ENCODE measurements at places on chromosomes 5 and 9.

DNA sequence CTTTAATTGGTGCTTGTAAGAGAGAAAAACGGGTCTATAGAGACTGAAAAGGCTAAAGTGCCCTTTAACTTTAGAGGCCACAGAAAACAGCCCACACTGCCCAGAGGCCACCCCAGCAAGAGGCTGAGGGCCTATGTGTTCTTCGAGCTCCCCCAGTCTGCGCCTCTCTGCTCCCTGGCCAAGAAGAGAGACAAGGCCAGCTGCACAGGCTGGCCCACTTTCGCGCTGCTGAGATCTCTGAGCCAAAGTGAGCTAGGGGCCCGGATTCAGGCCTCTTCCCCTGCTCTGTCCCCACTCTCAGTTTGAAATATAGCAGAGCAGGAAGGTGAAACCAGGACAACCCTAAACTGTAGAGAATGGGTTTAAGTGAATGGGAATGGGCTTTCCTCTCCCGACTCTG, 132.0 kb upstream of the TRIM32 start:
- DNase-seq = no peak

- DNase-seq = no peak
Measured at GRCh38 chr5:41526699-41527098, 16.3 kb upstream of the PLCXD3 start.

- no peak for DNase-seq
Measured at GRCh38 chr9:111900151-111900857, 3.7 kb downstream of the UGCG start.

DNA sequence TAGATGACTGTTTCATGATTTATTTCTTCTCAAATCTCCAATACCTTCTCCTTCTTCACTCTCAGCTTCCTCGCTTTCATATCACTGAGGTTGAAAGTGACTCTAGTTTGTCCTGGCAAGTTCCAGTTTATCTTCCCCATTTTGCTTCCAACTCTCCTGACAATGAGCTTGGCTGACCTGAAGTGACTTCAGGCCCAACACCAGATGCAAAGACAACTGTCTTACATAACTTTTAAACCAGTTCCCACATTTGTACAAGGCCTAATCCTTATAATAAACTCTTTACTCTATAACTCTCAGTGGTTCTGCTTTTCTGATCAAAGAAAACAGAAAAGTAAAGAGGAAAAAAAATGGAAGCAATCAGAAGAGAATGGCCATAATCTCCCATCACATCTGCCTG, 22.0 kb downstream of the GNG10 start:
- no peak for DNase-seq

DNA sequence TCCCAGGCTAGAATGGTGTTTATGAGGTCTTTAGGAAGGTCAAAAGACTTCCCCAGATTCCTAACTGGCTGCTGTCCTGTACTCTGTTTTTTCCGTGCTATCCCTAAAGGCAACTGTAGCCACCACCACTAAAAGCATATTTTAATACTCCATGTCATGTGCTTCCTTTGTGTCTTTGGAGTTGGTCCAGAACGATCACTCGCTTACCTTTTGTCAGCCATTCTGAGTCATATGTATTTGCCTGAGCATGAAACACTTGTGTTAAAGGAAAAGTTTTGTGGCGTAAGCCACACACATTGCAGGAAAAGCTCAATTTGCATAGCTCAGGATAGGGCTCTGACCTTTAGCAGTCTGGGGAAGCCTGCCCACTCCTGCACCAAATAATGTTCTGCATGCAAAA, 299.6 kb downstream of the NTRK2 start:
- DNase-seq = no peak

DNA sequence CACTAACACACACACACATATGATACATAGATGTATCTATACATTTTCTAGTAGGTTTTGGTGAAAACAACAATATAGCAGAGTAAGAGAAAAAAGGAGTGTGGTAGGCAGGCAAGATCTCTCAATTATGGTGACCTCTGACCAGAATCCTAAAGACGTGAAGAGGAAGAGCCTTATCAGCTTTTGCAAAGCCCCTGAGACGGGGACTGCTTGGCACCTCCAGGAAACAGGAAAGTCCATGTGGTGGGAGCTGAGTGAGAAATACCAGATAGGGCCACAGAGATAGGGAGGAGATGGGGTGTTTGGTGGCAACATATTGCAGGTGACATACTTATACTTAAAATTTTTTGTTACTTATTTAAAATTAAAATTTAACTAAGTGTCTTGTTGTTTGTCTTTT, 39.9 kb upstream of the CTXN3 start:
- DNase-seq = no peak

GRCh38 chr5:157855404-157855994, 3.4 kb downstream of the CLINT1 start:
- peak; percentile 7 for DNase-seq

DNA sequence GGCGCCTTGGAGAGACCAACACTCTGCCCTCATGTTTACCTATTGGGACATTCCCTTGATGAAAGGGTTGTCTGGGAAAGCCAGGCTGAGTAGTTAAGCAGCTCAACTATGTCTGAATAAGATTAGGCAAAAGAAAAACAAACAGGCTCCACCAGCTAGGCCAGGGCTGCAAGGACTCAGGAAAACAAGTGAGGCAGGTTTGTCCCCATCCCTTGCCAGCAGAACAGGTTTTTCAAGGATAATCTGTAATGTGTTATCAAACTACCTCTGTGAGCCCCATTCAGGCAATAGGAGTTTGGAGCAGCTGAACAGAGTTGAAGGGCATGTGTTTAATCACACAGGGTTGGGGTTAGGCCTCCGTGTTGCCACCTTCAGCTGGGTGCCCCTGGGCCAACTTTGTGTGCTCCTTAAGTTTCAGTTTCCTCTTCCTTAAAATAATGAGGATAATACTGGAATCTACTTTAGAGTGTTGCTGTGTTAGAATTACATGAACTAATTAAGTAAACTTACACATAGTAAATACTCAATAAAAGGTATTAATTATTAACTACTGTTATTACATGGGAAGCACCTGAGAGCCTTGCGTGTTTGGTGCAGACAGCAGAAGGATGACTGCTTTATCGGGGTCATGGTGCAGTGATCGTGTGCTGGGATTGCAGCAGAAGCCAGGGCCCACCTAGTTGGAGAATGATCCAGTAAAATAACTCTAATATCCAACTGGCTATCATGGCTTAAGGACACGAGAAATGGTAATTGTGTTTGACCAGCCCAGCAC, 72.1 kb upstream of the ATP10B start:
- no peak for DNase-seq

GRCh38 chr5:68343421-68343826, 127.9 kb downstream of the PIK3R1 start:
- DNase-seq = no peak

DNA sequence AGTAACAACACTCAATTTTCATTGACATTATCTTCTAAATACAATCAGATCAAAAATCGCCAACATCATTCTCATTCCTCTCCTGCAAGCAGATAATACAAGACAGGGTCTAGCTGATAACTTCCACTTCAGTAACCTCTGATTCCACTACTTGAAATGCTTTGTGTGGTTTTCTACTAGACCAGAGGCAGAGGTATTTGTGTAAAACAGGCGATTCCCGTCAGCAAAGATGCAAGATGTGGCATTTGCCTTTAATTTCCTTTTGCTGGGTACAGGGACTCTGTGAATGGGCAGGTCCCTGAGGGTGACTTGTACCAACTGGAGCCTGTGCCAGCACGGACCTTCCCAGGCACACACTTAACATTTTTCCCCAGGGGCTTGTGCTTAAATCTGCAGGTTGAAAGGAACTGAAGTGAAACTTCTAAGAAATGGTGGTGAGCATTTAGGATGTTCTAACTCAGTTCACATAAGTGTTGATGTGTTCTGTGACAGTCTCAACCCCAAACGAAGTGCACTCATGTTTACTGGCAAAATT, 625.5 kb upstream of the WWC1 start:
- no peak for DNase-seq

DNA sequence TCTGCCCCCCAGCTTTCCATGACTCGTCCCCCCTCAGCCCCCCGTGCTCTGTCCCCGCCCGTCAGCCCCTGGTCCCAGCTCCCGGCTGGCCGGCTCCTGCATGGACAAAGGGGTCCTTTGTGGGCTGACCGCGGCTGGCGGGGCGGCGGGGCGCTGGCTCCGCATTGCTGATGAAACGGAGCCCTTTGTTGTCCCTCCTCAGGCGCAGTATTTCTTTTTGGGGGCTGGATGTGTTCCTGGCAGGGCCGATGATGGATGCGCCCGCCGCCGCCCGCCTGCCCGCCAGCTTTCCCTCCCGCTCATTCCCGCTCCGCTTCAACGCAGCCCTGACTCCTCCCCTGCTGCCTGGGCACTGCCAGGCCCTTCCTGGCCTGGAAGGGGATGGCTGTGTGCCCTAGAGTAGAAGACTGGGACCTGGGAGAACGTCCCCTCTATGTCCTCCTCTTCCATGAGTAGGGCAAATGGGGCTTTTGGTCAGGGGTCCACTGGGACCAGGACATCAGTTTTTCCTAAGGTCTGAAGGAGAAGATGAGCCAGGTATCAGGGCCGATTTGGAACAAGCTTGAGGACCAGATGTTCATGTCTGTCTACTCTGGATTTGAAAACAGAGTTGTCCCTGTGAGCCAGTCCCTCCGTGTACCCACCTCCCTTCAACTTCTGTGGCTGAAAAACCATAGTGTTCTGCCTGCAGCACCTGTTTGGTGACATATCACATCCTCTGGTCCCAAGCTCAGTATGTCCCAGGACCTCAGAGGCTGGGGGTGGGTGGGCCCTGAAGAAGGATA, 29.0 kb downstream of the CXXC5 start:
- DNase-seq = no peak

GRCh38 chr5:72692231-72692637, 124.2 kb upstream of the TNPO1 start:
- DNase-seq = no peak

- DNase-seq = no peak
Measured at GRCh38 chr5:31027721-31028120, 165.8 kb upstream of the CDH6 start.

DNA sequence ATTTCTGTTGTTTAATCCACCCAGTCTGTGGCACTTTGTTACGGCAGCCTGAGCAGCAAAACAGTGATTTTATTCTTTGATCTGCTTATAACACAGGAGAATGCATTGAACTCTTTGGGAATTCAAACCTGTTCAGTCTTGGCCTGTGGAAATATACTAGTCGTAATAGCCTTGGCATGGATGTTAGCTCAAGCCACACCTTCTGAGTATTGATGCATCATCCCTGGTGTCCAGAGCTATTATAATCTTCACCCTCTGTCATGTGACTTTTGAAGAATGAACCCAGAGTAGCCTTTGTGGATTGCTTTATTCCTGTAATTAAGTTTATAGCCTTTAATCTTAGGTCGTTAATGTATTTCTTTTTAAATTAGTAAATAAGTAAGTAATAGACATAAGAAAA, 50.8 kb upstream of the TEX48 start:
- no peak for DNase-seq

DNA sequence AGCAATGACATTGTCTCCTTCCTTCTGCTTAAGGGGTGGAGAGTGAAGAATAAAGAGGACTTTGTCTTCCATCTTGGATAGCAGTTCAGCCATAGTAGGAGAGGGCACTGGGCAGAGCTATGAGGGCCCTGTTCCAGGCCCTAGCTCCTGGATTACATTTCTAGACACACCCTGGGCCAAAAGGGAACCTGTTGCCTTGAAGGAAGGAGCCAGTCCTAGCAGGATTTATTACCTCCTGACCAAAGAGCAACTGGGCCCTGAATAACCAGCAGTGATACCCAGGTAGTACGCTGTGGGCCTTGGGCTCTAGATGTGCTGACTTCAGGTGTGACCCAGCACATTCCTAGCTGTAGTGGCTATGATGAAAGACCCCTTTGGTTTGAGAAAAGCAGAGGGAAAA, 95.8 kb downstream of the RMI1 start:
- no peak for DNase-seq

DNA sequence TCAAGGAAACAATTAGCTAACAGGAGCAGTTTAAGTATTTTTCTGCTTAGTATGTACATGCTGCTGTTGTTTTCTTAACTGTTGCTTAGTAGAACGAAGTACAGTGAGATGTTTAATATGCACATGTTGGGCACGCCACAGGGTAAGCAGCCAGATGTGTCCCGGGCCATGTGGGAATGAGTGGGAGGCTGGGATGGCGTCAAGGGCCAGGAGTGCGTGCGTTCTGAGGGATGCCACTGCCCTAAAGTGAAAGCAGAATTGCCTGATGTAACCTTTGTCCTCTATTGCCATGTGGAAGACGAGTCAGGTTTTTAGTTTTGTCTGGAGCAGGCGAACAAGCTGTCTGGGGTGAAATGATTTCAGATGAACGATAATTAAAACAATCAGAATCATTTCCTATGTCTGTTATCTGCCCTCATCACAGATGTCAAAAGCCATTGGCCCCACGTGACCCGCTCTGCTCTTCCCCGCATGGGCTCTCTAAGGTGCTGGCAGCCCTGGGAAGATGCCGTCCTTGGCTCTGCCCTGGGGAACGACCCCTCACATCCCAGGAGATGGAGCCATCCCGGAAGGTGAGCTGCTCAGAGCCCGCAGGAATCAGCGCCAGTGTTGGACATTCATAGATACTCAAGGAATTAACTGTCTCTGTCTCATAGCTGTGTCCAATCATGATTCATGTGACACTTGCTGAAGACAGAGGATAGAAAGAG, 356.6 kb upstream of the IRX4 start:
- DNase-seq = no peak

DNA sequence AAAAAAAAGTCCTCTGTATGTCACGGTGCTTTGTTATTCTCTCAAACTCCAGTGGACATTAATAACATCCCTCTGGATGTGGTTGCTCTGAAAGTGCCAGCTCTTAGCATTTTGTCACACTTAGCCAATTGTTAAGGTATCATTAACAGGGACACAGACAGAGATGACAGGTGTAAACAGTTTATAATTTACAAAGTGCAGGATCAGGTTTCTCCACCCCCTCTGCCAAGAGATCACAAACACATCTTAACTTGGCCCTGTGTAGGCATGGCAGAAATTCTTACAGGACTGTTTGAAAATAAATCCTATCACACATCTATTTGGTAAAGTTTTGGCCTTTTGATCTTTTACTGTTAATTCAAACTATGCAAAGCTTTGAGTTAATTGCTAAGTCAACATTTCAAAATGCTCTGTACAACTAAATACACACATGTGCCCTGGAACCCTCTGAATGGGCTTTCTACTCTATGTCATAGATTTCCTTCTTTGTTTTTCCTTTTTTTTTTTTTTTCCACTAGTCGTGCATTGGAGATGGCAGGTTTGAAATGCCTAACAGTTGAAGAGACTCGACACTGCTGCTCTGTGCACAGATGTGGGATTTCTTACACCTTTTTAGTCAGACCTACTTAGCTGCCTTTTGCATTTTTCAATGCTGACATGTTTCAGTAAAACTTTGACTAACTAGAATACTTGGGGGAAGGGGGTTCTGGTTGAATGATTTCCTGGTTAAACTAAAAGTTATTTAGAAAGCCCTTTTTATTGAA, 41.7 kb downstream of the SEMA6A start:
- DNase-seq = no peak

- DNase-seq = no peak
Measured at GRCh38 chr5:168227001-168227400, 64.4 kb upstream of the WWC1 start.

- no peak for DNase-seq
Measured at GRCh38 chr5:169828385-169828784, 151.9 kb downstream of the INSYN2B start.
